ENCODE measurements at places on chromosomes 13 and 19.

GRCh38 chr13:73531014-73531413, 472.2 kb downstream of the KLF5 start:
- no peak for DNase-seq

DNA sequence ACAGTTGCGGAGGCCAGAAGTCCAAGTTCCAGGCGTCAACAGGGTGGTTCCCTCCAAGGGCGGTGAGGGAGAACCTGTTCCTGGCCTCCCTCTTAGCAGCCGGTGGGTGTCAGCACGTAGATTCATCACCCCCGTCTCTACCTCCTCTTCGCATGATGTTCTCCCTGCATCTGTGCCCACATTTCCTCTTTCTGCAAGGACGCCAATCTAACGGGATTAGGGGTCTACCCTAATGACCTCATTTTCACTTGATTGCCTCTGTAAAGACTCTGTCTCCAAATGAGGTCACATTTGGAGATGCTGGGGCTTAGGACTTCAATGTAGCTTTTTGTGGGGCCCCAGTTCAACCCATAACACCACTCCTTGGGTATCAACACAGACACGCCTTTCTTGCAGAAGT, 38.5 kb downstream of the DPF1 start:
- no peak for DNase-seq

- no peak for DNase-seq
Observed at GRCh38 chr13:108182652-108183051, 32.7 kb downstream of the LIG4 start.

DNA sequence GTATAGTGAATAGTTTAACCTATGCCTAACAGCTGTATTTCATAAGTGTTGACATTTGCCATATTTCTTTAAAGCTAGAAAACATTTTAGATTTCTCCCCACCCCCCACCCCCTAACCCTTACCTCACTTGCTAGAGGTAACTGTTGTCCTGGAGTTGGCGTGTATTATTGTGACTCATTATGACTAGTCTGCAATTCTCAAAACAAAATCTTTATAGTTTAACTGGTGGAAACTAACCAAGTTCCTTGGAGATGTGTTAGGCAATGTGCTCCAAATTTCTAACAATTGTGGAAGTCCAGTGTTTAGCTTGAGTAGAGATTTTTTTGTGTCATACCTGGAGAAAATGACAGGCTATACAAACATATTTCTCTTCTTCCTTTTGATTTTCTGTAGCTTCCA, 38.0 kb downstream of the KCTD4 start:
- no peak for DNase-seq

DNA sequence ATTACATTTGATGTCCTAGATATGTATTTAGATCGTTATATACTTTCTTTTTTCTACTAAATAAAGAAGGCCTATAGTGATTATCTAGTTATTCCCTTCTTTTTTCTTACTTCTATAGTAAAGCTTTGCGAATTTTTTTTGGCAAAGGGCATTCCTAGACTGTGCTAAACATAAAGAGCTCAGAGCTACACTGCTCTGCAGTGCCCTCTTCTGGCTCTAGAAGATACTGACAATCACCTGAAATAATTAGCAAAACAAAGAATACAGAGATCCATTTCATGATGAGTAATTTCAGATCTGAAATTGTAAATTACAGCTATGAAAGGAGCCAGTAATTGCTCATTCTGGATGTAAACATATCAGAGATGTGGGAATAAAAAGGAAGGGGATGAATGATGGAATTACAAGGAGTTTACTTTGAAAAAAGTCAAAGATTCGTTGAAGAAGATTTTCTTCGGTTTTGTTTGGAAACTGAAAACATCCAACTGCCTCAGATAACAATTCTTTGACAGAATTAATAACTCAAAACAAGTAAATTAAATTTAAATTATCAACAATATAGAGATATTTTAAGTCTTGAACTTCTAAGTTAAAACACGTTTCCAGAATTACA, 288.5 kb downstream of the NALCN start:
- DNase-seq: no peak

DNA sequence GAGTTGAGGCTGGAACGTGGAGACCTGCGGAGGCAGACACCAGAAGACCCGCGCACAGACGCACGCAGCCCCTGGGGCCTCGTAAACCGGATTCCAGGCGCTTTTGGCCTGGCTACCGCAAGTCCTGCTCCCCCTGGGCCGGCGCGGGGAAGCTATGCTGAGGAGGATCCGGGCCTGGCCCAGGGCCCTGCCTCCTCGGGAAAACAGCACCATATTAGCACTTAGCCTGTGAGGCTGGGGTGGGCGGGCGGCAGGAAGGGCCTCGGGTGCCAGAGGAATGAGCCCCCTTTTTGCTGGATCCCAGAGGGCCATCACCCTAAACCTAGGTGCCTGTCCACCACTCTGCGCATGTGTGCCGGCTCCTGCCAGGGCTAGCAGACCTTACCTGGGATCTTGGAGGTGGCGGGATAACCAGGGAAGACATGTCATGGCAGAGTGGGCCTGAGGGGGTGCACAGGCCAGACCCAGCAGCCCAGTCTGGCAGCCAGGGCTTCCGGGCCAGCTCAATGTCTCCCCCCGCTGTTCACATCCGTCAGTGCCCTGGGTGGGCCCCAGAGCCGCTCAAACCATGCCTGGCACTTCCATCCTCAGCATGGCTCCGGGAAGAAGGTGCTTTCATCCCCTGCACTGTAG, 7.3 kb downstream of the ELOF1 start:
- DNase-seq: no peak

DNA sequence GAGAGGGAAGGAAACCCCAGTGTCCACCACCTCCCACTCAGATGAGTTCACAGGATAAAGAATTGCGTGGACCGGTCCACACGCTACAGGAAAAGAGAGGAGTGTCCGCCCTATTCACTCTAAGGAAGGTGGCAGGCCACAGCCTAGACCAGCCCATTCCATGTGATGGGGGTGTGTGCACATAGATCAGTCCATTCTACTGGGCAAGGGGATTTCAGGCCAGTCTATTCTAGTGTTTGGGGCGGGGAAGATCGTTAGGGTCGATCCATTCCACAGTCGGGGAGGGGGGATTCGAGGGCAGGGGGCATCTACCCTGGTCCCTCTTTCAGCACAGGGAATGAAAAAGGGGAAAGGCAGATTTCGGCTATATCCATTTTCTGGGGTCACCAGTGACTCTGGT, 7.8 kb downstream of the FIZ1 start:
- no peak for DNase-seq

- DNase-seq: no peak
Observed at GRCh38 chr19:40717880-40718773, 1.2 kb downstream of the ITPKC start.

DNA sequence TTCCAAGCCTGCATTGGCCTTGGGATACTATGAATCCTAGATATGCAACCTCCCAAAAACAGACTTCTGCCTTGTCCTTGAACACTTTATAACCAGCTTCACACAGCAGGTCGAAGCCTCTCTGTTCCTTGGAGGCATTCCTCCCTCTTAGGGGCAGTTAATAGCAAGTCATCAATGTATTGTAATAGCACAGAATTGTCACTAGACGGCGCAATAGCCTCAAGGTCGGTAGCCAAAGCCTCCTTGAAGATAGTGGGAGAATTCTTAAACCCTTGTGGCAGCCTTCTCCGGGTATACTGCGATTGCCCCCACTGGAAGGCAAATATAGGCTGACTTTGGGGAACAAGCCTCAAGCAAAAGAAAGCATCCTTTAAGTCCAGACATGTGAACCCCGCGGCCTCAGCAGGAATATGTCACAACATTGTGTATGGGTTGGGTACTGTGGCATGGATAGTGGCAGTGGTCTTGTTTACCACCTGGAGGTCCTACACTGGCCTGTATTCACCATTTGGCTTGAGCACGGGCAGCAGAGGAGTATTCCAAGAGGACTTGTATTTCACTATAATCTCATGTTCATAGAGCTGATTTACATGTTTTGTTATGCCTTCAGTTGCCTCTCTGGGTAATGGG, 61.1 kb downstream of the ZNF431 start:
- DNase-seq: no peak

GRCh38 chr19:13717194-13717643, 47.1 kb upstream of the MRI1 start:
- DNase-seq: no peak

DNA sequence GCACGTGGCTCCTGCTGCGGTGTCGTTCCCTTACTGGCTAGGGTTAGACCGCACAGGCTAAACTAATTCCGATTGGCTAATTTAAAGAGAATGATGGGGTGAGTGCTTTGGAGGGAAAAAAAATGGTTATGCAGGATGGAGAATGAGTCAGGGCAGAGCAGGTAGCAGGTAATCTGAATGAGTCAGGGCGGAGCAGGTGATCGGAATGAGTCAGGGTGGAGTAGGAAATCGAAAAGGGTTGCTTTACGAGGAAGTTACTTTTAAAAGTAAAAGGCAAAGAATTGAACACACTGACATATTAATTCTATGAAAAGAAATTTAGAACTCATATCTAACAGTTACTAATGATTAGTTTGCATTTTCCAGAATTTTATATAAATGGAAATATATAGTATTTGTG, 335.5 kb downstream of the FOXO1 start:
- no peak for DNase-seq

- no peak for DNase-seq
Observed at GRCh38 chr13:68056816-68057710, 826.9 kb upstream of the PCDH9 start.

DNA sequence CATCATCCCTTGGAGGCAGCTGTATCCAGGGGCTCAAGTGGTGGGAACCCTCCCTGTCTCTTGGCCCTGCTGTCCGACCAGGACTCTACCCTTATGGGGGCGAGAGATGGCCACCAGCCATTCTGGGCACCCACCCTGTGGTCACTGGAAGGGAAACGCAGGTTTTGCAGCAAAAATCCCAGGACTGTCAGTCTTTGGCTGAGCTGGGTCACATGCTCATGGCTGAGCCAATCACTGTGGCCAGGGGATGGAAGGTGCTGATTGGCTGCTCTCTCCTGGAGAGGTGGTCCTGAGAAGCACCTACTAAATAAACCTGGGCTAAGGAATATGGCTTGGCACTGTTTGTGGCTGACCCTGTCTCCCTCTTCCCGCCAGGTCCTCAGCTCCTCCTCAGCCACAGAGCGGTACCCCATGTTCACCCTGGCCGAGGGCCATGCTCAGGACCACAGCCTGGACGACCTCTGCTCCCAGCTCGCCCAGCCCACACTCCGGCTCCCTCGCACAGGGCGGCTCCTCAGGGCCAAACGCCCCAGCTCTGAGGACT, 8.9 kb downstream of the ATG4D start:
- no peak for DNase-seq

DNA sequence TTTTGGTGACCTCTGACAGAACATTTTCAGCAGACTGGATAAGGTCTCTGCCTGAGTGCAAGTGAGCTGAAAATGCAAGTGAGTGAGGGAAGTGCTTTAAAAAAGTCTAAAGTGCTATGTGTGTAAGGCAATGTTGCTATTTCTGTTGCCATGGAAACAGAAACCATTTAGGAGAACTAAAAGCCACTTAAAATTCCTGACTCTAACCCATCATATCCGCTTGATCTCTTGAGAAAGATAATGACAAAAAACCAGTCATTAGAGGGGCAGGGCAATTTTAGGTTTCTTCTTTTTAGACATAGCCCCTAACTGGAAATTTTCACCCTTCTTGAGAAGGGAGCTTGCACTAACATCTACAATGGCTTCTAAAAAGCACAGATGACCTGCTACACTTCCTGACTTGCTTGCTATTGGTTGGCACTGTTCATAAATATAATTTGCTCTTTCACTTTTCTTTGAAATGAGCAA, at the start of gene CYSLTR2:
CYSLTR2 (plus strand) TSS at position 458 of the 468 bp plus-strand sequence. CDS start 52,889 bp downstream, outside the sequence.
- no peak for DNase-seq

DNA sequence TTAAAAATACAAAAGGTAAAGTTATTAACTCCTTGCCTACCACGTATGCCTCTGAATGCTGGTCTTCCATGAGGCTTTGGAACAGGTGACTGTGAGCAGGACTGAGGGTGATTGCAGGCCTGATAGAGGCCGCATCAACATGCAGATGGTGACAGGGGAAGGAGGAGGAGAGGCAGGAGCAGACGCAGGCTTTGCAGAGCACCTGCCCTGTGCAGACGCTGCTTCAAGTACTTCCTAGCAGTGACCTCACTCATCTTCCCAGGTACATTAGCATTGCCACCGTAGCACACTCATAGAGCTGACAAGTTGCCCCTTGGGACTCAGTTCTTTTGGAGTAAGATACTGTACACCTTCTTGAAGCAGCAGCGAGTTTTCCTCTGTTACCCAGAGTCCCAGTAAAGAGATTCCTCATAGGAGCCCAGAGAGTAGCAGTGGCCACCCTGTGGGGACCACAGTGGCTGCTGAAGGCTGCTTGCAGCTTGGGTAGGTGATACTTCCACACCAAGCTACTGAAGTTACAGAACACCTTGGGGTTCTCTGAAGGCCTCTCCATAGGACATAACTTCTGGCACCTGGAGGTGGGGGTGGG, 56.0 kb downstream of the ZNF536 start:
- no peak for DNase-seq

DNA sequence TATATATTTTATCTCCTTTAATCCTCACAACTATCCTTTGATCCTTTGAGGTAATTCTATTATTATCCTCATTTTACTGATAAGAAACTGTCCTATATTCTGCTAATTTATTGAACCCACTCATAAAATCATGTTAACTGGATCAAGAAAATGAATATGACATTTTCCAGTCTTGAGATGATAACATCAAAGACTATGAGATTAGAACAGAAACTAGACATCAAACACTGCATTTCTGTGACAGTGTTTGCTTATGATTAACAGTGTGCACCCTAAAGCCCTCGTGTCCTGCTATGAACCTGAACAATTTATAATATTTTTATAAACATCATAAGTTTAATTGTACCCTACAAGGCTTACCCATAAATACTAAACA, 96.3 kb downstream of the TBC1D4 start:
- DNase-seq: no peak

GRCh38 chr13:25380082-25380481, 8.3 kb downstream of the ATP8A2 start:
- DNase-seq: no peak

GRCh38 chr19:36222503-36222902, 7.6 kb downstream of the ZNF146 start:
- no peak for DNase-seq

DNA sequence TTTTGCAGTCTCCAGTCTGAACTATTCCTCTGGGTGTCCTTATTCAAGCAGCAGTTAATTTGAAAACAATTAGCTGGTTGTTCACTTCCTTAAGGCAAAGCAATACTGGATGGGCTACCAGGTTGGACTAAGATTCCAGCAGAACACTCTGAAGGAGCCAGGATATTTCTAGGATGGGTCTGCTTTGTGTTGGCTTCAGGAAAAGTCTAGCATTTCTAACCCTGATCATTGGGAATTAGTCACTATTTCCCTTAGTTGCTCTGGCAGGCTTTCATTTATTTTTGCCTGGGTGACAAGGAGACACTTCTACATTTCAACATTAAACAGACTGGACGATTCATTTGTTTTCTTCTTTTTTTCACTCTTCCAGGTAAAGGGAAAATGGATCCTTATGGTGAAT, 228.4 kb downstream of the ENOX1 start:
- DNase-seq: no peak

GRCh38 chr13:95150555-95150954, 150.7 kb downstream of the ABCC4 start:
- DNase-seq: no peak

Data from activated naive CD4-positive, alpha-beta T cell (primary cell).